ENCODE measurements at places on chromosomes 3 and 15. TPM values are rescaled to one million over a fixed set of nuclear protein-coding genes. Genes with fewer than 3 reads are reported as not detected.
A peak's percentile ranks its signal among the peaks of the same experiment; 100 is the strongest.

The SCAANT1 gene
- total RNA-seq: not detected

The CCR8 gene
- not detected for total RNA-seq

The PLSCR4 gene
- total RNA-seq: not detected

DNA sequence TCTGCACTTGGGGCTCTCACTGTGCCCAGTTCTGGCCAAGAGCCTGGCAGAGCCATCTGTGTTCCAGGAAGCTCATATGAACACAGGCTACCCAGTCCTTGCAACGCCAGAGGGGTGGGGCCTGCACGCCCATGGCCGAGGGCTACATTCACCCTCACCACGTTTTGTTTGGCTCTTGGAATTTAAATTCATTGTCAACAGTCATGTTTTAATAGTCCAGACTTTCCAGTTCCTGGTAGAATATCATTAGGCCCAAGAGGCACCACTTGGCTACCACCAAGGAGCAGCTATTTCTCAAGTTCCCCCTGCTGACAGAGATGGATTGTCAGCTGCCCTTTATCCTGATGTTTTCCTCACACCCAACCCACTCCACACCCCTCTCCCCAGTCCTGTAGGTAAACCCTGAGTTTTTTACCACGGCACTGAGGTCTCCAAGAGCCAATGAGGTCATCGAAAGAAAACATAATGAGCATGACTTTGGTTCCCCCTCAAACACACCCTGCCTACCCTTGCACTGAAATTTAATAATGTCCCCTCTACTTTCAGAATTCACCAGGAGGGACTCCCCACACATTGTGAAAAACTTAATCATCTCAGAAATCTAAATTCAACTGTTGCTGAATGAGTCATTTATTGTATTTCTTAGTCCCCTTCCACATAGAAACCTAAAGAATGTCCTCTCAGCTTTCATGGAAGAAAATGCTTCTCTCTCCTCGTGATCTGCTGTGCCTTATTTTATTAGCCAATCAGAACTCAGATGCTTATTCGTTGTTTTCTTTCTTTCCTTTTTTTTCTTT, 125.1 kb downstream of the SHQ1 start:
- peak overlapping the region; percentile 86 for H3K27ac ChIP-seq
- no peaks in the 10 kb centered on the region for H3K27me3 ChIP-seq
- peak; percentile 26 for DNase-seq

DNA sequence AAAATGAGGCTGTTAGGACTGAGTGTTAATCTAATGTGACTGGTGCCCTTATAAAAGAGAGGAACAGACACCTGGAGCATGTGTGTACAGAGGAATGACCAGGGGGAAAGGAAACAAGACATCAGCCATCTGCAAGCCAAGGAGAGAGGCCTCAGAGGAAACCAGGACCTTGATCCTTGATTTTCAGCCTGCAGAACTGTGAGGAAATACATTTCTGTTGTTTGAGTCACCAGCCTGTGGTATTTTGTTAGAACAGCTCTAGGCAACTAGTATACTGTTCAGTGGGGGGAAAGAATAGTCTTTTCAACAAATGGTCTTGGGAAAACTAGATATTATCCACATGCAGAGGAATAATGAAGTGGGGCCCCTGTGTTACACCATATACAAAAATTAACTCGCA, 80.6 kb downstream of the CCR1 start:
- H3K4me3 ChIP-seq: no peak overlapping the region
- peaks cover 6% of the 10 kb centered on the region for H3K4me1 ChIP-seq
- DNase-seq: no peak
- no peak overlapping the region for H3K27ac ChIP-seq

- no peak for DNase-seq
- H3K27ac ChIP-seq: no peak overlapping the region
- no peaks in the 10 kb centered on the region for H3K4me1 ChIP-seq
- peaks cover 5% of the 10 kb centered on the region for H3K27me3 ChIP-seq
- H3K4me3 ChIP-seq: no peak overlapping the region
These were observed 166.7 kb downstream of the ZNF621 start for GRCh38 chr3:40691452-40691861.

DNA sequence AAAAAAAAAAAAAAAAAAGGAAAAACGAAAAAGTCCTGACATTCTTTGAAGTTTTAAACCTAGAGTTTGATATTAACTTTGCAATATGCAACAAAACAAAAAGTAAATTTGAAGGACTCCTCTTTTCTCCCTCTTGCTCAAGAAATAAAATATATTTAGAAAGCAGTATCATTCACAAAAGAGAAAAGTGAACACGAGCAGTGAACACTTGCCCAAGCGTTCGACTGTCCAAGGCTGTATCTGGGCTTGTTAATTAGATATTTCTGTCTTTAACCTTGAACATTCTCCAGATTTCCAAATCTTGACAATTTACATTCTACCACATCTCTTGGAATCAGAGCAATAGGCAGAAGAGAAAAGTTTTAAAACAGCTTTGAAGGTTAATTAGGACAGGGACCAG, 357.7 kb downstream of the TIGIT start:
- no peak overlapping the region for H3K4me3 ChIP-seq
- peaks cover 9% of the 10 kb centered on the region for H3K36me3 ChIP-seq
- no peak for DNase-seq
- no peak overlapping the region for H3K27ac ChIP-seq
- peaks cover 21% of the 10 kb centered on the region for H3K4me1 ChIP-seq
- H3K27me3 ChIP-seq: no peaks in the 10 kb centered on the region

DNA sequence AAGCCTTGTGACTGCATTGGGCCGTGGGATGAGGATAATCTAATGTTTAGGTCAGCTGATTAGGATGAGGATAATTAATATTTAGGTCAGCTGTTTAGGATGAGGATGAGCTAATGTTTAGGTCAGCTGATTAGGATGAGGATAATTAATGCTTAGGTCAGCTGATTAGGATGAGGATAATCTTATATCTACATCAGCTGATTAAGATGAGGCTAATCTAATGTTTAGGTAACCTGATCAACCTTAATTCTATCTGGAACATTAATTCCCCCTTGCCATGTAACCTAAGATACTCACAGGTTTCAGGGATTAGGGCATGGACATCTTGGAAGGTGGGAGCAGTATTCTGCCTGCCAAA, 362.8 kb downstream of the ULK4 start:
- DNase-seq: no peak
- H3K36me3 ChIP-seq: peaks cover 8% of the 10 kb centered on the region
- no peak overlapping the region for H3K27ac ChIP-seq

DNA sequence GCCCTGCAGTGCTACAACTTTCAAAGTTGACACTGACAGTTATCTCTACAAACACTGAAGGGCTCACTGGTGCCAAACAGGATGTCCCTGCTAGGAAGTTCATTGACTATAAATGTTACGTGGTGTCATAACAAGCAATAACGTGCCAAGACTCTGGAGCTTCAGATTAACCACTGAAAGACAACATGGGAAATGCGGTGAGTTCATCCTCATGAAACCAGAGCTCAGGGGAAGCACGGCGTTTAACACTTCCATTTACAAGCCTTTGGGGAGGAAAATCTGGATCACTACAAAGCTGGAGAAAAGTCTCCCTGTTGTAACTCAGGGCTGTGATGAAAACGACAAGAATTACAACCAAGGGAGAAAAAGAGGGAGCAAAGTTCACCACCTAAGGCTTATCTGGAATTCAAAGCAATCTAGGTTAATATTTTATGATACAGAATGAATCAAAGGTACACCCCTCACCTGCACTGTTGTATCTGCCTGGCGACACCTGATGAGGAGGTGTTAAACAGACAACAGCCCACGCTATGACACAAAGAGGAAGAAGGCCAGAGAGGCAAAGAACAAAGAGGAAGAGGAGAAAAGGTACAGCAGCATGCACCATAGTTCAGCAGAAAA, 27.0 kb downstream of the SHQ1 start:
- peaks cover 21% of the 10 kb centered on the region for H3K36me3 ChIP-seq
- no peak overlapping the region for H3K4me3 ChIP-seq
- peaks cover 33% of the 10 kb centered on the region for H3K4me1 ChIP-seq
- H3K27me3 ChIP-seq: no peaks in the 10 kb centered on the region
- peak; percentile 14 for DNase-seq

- no peak overlapping the region for H3K4me3 ChIP-seq
- peaks cover 4% of the 10 kb centered on the region for H3K4me1 ChIP-seq
- no peaks in the 10 kb centered on the region for H3K36me3 ChIP-seq
- DNase-seq: no peak
- no peak overlapping the region for H3K27ac ChIP-seq
These were observed 34.2 kb downstream of the ATP2B2 start for GRCh38 chr3:10471054-10471688.

DNA sequence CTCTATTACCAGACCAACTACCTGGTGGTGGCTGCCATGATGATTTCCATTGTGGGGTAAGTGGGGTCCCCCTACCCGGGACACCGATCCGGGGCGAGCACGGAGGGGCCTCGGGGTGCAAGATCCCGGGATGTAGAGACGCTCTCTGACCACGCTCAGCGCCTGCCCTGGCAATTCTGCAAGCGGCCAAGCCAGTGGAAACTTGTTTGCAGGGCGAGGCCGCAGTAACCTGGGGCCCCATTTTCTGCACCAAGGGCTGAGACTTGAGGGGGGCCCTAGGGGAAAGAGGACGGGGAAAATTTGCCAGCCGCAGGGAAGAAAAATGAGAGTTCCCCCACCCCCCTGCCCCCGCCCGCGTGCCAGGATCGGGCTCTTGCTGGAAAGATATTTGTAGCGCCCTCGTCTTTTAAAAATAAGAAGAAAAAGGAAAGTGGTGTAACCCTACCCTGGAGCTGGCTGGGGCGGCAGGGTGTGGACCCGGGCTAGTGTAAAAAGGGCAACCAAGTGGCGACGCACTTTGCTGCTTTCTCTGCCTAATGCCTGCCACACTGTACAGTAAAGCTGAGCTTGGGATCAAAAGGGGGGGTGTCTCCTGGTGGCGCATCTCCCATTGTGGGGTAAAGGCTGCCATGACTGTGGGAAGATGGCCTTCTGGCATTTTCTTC, 563 bp downstream of the ARL6IP5 start:
- peak overlapping the region; percentile 97 for H3K27ac ChIP-seq
- peaks cover 70% of the 10 kb centered on the region for H3K4me1 ChIP-seq
- H3K4me3 ChIP-seq: peak overlapping the region; percentile 97
- peaks cover 28% of the 10 kb centered on the region for H3K36me3 ChIP-seq
- no peaks in the 10 kb centered on the region for H3K27me3 ChIP-seq

GRCh38 chr15:67835297-67836133, 4.3 kb downstream of the RNU6-1 start:
- H3K27ac ChIP-seq: no peak overlapping the region
- peaks cover 67% of the 10 kb centered on the region for H3K27me3 ChIP-seq
- peak overlapping the region; percentile 71 for H3K4me3 ChIP-seq
- DNase-seq: no peak

- H3K27ac ChIP-seq: no peak overlapping the region
- DNase-seq: no peak
- no peak overlapping the region for H3K4me3 ChIP-seq
These were observed 152.7 kb downstream of the CHSY1 start for GRCh38 chr15:101099183-101099582.

- peak within 1 kb of the TSS; percentile 79 for H3K4me3 ChIP-seq
- peak; percentile 82 for DNase-seq
- H3K36me3 ChIP-seq: peaks cover 2% of the 10 kb centered on the region
- peaks cover 4% of the 10 kb centered on the region for H3K27me3 ChIP-seq
- peaks cover 11% of the 10 kb centered on the region for H3K4me1 ChIP-seq
- H3K27ac ChIP-seq: no peak within 1 kb of the TSS
These were observed at the start of gene NMNAT3 for GRCh38 chr3:139677388-139678155. Gene NMNAT3 (minus strand): TSS chr3:139677972. CDS start chr3:139627724, 50,248 bp downstream.

Measured in activated naive CD8-positive, alpha-beta T cell treated with anti-CD3 and anti-CD28 coated beads for 36 hours (primary cell).